ENCODE measurements at places on chromosomes 5 and 9.

GRCh38 chr9:2059274-2059929 is 44.3 kb downstream of the SMARCA2 start:
- DNase-seq: no peak

- no peak for DNase-seq
Observed at GRCh38 chr5:52798938-52799337, 11.2 kb downstream of the ITGA1 start.

DNA sequence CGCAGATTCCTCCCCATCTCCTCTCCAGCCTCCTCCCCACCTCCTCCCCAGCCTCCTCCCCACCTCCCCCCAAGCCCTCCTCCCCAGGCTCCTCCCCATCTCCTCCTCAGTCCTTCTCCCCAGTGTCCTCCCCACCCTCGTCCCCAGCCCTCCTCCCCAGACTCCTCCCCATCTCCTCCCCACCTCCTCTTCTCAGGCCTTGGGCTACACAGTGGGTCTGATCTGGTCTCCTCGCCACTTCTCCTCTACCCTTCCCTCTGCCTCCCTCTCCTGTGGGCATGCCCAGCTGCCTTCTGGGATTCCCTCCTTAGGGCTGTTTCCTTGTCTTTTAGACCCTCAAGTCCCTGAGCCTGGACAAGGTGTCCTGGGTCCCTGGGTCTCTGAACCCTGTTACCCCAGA is 28.3 kb downstream of the CXXC5 start:
- no peak for DNase-seq

DNA sequence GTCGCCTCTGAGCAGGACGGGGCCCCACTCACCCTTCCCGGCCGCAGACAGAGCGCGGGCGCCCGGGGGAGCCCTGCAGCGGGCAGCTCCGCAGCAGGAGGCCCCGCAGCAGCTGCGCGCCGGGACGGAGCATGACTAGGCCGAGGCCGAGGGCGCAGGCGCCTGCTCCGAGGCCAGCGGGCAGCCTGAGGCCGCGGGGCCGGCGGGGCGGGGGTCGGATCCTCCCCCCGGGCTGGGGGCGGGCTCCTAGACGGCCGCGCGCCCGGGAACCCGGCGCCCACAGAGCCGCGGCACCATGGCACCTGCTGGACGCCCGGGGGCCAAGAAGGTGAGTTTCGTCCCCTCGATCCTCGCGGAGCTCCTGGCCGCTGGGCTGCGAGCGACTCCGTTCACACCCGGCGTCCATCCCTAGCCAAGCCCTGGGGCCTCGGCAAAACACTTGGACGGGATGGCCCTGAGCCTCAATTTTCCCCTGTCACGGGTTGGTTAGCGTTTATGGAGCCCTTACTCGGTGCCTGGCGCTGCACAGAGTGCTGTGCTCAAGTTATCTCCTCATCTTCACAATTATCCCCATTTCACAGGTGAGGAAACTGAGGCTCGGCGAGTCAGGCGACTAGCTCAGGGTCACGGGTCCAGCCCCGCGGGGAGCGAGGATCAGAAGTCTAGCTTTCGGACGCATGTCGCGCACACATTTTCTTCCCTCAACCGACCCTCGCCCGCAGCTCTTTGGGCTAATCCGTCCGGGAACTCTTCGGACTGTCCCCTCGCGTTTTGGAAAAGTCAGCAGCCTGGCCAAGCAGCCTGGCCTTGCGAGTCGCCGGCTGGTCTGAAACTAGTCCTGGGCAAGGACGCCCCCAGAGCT is at the start of the genes BHMT2 and DMGDH:
BHMT2 (plus strand) TSS at position 280 of the 862 bp plus-strand sequence; CDS start at position 296, 16 bp downstream.
DMGDH (minus strand) TSS at position 187 of the 862 bp plus-strand sequence; CDS start at position 133, 54 bp downstream.
- DNase-seq: no peak
